Stimulated activated CD4-positive, alpha-beta T cell treated with anti-CD3 and anti-CD28 coated beads, Interleukin-4, amount 100 ng/mL, for 1 hour (primary cell): ENCODE measurements at places on chromosomes 12 and 14.

DNA sequence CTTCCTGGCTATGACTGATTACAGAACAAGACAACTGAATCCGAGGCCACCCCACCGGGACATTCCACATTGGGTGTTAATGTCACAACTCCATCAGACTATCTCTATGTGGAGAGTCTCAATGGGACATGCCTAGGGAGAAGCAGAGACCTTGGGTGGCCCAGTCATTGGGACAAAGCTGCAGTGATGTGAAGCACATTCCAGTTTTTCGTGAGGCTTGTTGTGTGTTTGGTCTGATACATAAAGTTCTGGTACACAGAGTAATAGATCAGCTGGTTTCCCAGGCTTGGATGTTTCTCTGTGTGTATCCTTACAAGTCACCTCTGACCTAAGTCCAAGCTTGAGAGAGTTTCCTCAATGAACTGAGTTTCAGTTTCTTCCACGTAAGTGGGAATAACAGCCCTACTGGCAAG lies 42.3 kb downstream of the CPM start:
- DNase-seq: no peak

DNA sequence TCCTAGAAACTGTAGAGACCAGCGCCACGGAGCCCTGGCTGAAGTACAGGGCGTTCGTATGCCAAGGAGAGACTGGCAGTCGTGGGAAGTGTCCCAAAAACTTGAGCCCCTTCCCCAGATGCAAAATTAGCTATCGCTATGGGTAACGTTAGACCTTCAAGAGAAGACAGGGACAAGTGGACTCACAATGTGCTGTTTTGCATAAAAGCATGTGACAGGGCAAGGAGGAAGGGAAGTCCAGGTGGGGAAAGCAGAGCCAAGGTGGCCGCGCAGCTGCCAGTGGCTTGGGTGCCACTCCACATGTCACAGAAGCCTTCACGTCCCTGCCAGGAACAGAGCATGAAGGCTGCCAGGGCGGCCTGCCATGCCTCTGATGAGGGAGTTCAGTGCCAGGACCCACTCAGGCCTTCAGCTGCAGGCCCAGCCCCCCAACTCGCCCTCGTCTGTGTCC lies 61.2 kb upstream of the DYNC1H1 start:
- DNase-seq: no peak

GRCh38 chr14:105496831-105497591 lies 6.0 kb downstream of the TEDC1 start:
- DNase-seq: no peak

DNA sequence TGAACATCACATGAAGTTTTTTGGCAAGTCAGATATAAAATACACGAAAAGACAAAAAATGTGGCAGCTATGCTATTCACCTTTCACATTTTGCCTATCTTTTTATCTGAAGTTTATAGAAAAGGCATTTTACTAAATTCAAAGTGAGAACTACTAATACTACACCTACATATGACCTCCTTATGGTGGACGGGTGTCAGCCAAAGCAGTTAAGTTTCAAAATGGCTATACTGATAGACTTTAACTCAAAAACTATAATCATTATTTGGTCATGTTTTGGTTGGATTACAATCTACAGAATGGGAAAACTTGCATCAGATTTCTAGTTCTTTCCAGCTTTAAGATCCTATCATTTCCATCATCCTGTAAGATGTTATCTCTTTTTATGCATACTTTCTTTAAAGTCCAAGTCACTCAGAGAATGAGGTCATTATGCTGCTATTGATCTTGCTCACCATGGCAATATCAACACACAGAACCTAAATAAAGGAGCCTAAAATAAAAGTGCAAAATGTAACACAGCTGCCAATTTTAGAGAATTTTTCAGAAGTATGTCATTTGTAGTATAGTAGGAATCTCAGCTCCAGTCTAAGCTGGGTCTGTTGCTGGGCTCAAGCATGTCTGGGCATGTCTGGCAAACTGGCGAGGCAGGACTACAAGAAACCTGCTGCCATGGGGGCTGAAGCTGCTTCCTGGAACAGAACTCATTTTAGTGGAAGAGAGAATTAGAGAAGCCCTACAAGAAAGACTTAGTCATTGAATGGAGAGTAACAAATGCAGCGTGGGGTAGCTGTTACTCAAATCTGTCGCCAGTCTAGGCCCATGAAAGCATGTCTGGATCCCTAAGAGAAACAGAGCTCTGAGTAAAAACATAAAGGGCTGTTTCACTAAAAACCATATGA lies 7.6 kb upstream of the AEBP2 start:
- no peak for DNase-seq

GRCh38 chr12:16359512-16360491 lies 12.4 kb downstream of the MGST1 start:
- DNase-seq: no peak

- DNase-seq: no peak
Observed at GRCh38 chr12:71641390-71641789, 22.3 kb downstream of the ZFC3H1 start.

GRCh38 chr12:29907461-29907860 lies 123.7 kb upstream of the TMTC1 start:
- DNase-seq: no peak

GRCh38 chr14:102924632-102925588 lies 2.4 kb downstream of the AMN start:
- DNase-seq: no peak

GRCh38 chr12:92608151-92609091 lies 94.4 kb upstream of the PLEKHG7 start:
- DNase-seq: no peak

GRCh38 chr12:125245581-125246557 lies 180.6 kb downstream of the AACS start:
- DNase-seq: no peak

DNA sequence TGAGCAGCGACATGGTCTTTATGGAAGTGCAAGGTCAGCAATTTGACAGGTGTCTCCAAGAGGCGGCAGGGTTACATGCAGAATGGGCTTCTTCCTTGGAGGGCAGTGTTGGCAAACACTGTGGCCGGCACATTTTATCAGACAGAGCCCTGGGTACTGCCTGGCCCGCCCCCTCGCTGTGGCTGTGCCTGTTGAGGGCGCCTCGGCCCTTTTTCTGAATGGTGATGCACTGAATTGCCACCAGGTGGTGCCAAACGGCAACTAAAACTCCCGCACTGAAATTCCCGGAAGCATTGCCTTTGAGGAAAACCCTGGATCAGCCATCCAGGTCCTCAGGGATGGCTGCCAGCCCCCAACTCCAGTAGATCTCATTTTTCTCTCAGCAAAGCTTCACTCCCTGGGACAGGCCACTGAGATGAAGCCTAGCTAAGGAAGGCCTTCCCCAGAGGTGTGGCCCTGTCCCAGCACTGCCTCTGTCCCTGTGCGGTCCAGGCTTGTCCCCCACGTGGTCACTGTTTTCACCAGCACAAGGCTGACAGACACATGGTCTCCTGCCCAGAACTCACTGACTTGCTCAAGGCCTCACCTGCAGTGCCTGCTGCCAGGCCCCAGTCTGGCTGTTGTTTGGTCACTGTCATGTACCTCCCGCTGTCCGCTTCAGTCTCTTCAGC lies 73.6 kb downstream of the TESC start:
- peak; percentile 38 for DNase-seq

DNA sequence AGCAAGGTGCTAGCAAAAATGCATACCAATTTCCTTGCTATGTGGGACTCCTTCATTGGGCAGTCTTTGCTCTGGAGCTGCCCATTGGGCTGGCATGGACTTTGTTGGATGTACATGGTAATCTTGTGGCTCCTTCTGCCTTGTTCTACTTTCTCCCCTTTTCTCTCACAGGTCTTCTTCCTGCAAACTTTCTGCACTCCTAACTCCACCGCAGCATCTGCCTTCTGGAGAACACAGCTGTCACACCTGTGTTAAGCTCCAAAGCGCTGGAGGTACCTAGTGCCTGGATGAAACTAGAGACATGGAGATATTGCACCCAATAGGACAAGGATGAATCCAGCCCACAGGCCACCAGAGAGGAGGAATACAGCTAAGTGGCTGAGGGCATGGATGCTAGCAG lies 60.7 kb upstream of the CCND2 start:
- DNase-seq: no peak

DNA sequence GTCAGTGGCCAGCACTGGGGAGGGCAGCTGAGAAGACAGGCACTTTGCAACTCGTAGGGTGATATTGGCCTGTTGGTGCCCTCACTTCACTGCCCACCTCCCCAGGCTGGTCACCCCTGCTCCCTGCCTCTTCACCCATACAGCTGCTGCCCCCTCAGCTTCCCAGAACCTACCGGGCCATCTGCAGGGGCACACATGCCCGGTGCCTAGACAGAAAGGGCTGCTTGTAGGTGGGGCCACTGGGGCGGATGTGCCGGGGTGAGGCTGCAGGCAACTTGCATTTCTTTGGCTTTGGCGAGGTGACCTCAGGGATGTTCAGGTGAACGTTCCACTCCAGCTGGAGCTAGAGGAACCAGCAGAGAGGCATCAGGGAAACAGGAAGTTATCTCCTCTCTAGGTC lies 17.2 kb downstream of the FAM186B start:
- no peak for DNase-seq

DNA sequence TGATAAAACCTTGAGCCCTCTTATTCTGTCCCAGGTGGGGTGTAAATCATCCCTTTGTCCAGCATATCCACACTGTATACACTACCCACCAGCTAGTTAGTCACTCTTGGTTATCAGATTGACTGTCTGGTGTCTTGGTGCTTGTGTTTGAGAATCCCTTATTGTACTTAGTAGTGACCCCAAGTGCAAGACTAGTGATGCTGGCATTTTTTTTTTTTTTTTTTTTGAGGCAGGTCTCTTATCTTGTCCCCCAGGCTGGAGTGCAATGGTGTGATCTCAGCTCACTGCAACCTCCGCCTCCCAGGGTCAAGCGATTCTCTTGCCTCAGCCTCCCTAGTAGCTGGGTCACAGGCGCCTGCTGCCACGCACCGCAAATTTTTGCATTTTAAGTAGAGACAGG lies 5.8 kb downstream of the VRK1 start:
- DNase-seq: no peak

GRCh38 chr14:105374389-105374788 lies 23.9 kb upstream of the TEX22 start:
- DNase-seq: no peak

- no peak for DNase-seq
Observed at GRCh38 chr14:55851301-55851700, 266.9 kb upstream of the PELI2 start.

- no peak for DNase-seq
Observed at GRCh38 chr14:75372260-75372659, 55.6 kb upstream of the JDP2 start.

DNA sequence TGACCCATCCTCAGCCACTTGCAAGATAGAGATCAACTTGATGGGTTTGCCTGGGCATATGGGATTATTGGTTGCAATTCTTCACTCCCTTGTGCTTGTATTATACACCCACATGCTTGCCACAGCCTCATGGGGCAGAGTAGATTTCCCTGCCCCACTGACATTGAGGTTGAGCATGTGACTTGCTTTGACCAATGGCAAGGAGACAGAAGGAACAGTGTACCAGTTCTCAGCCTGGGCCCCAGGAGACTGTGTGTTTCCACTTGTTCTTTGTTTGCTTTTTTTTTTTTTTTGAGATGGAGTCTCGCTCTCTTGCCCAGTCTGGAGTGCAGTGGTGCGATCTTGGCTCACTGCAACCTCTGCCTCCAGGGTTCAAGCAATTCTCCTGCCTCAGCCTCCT lies 31.8 kb downstream of the CALM1 start:
- DNase-seq: no peak

DNA sequence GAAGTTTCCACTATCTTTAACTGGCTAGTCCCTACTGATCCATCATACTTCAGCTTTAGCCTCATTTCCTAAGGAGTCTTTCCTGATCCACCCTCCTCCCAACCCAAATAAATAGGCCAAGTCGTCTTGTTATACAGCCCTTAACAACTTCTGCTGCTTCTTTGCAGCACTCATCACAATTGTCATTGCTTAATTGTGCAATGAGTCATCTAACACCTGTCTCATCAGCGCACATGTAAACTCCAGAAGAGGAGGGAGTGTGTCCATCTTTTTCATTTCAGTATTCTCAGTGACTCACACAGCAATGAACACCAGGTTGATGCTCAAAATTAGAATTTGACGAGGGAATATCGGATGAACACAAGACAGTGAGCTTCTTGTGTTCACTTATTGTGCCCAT lies 87.3 kb downstream of the SUDS3 start:
- no peak for DNase-seq

GRCh38 chr14:77212097-77212870 lies 30.7 kb downstream of the TMEM63C start:
- no peak for DNase-seq

GRCh38 chr12:72323881-72324280 lies 51.7 kb downstream of the TRHDE start:
- no peak for DNase-seq

DNA sequence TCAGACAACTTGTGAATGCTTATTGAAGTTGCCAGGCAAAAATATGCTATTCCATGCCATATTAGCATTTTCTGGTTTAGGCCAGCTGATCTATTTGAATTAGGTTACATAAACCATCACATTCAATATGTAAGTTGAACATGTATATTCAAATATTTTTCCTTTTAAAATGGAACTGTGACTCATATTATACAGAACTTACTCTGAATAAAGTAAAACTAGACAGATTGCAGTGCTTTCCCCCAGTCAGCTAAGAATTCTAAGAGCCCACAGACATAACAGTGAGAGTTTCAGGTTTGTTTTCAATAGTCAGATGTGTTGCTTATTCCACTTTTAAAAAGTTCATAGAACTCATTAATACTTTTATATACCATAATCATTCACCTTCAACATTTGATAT lies 119.8 kb downstream of the MGST1 start:
- DNase-seq: no peak

DNA sequence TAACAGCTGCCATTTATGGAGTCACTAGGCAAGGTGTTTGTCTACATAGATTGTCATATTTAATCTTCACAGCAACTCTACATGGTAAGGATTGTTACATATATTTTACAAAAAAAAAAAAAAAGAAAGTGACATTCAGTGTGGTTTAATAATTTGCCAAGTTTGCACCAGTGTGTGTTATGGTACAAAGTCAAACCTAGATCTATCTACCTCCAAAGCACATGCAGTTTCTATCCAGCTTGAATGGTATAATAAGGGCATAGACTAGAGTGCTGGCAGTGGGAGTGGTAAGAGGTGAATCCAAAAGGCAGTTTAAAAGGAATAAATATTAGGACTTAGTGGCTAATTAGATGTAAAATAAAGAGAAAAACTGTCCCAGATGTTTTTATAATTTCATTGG lies 66.2 kb upstream of the PCNX4 start:
- no peak for DNase-seq

DNA sequence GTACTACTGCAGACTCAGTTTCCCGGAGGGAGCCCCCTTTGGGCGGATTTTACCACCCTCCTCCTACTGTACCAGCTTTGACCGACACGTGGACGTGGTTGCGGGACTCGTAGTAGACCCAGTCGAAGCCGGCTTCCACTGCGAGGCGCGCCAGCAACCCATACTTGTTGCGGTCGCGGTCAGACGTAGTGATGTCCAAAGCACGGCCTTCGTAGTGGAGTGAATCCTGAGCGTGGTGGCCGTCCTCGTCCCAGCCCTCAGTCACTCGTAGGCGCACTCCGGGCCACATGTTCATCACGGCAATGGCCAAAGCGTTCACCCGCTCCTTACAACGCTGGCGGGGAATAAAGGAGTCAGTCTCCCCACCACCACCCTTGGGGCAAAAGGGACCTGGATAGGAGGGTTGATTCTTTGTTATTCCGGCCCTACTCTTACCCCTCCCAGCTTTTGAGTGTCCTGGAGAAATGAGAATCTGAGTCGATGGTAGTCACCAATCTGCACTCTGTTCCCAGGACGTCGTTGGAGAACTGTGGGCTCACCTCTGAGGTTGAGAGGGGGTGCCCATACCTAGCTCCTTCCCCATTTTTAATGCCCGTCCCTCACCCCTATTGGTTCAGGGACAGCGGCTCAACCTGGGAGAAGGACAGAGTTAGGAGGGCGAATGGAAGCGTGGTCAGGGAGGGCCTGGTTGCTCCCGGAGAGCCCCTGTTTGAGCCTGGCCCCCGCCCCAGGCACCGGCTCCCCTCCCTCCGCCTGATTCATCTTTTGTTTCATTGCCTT lies 3.4 kb downstream of the DHH start:
- DNase-seq: no peak
